ENCODE measurements at places on chromosomes 6 and 20. TPM values are rescaled to one million over a fixed set of nuclear protein-coding genes. Genes with fewer than 3 reads are reported as not detected.

DNA sequence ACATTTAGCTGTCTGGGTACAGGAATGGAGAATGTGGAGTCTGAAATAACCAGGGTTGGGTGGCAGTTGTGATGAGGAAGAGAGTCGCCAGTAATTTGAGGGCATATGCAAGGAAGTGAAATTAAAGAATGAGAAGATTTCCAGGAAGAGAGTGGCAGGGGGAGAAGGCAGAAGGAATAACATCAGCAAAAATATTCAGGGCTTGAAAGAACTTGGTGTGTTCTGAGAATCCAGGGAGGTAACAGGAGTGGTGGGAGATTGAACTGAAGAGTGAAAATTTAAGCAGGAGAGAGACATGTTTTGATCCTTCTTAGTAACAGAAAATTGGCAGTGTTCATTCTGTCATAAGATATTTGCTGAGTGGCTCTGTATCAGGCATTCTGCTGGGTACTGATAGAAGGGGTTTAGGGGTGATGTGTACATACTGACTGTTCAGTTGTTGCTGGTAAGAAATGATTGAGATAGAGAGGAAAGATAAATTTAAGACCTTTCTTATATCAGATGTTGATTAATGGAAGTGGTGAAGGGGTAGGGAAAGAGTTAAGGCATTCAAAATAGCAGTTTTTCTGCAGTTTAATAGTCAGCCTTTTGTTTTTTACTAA, 54.7 kb downstream of the PHF20 start:
- DNase-seq: no peak

GRCh38 chr6:166492092-166492741, 94.3 kb downstream of the RAMACL start:
- no peak for DNase-seq

DNA sequence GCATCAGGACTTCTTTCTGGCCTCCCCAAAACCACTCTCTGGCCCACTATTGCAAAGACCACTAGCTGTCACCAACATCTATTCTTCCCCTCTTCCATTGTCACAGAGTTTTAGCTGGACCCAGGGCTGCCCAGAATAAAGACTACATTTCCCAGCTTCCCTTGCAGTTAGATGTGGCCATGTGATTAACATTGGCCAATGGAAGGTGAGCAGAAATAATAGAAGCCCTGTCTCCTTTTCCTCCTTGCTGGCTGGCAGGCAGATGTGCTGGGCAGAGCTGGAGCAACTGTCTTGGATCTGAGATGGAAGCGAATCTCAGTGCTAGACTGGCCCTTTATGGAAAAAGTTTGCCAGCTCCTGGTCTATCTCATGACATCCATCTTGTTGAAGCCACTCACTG, 97.0 kb downstream of the KCNB1 start:
- no peak for DNase-seq

- no peak for DNase-seq
These were observed 104.2 kb upstream of the PDE10A start for GRCh38 chr6:165767228-165767627.

- peak; percentile 50 for DNase-seq
These were observed 188.8 kb downstream of the BACH2 start for GRCh38 chr6:90107771-90108282.

GRCh38 chr6:154112181-154112809, 73.3 kb downstream of the OPRM1 start:
- no peak for DNase-seq

- no peak for DNase-seq
These were observed 22.4 kb upstream of the CALHM6 start for GRCh38 chr6:116438590-116439448.

DNA sequence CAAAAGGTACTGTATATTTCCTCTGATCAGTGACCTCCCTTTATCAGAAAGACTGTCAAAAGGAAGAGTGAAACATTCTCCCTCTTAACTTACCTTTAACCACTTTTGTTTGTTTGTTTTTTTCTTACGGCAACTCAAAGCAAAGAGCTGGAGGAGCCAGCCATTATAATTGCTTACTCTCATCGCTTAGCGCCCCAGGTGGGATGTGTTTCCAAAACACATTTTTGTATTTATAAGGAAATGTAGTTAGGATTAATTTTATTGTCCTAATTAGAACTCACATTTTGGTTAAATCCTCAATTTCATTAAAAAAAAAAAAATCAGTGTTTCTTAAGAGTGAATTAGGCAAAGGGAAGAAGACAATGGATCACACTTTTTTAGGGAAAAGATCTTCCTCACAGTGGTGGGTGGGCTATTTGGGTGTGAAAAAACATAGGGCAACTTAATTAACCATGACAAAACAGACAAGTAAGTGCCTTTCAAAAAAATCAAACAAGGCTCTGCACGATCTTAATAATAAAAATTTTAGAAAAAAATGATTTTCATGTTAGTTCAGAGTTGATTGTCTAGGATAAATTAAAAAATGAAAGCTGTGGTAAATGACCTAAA, 1.2 kb upstream of the PHACTR2 start:
- no peak for DNase-seq

GRCh38 chr6:56840467-56841380, 114.2 kb upstream of the BEND6 start:
- DNase-seq: no peak

- DNase-seq: peak; percentile 69
These were observed 62.9 kb downstream of the MRPL14 start for GRCh38 chr6:44064089-44064947.

GRCh38 chr6:44797746-44798145, 410.2 kb downstream of the CDC5L start:
- DNase-seq: no peak

- DNase-seq: no peak
These were observed 192.5 kb downstream of the COL9A1 start for GRCh38 chr6:70110126-70111022.

DNA sequence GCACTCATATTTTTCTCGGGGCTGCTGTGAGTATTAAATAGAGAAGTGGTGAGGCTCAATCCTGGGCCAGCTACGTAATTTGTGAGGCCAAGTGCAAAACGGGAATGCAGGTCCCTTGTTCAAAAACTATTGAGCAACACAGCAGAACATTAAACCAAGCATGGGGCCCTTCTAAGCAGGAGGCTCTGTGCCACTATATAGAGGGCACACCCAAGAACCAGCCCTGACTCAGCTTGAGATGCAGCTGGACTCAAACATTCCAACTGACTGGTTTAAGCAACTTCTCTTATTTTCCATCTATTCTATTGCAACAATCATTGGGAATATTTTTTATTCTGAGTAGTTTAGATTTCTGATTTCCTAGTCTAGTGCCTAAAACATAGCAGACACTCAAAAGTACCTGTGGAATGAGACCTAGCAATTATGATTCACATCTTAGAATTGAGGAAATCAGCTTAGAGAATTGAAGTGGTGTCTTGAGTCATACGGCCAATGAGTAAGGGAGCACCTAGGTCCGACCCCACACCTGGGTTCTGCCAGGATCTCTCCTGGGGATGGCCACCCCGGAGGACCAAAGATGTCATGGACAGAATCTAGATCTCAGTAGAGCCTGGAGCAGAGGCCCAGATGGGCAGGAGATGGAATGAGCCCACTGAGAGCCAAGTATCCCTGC, 1.3 kb downstream of the SIRPB2 start:
- DNase-seq: no peak

DNA sequence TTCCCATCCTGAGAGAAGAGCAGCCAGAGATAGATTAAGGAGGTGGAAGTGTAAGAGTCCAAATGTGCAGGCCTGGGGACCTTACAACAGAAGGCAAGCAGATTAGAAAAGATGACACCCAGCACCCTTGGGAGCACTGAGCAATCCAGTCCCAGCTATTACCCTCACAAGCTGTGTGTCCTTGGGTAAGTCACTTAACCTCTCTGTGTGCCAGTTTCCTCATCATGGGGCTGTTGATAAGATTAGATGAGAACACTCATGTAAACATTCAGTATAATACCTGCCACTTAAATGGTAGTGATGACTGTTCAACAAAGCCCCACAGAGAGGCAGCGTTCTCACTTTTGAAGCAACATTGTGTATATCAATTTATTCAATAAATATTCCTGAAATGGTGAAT, 114.8 kb upstream of the CST7 start:
- no peak for DNase-seq

GRCh38 chr6:118780668-118781067, 113.3 kb upstream of the ASF1A start:
- no peak for DNase-seq

DNA sequence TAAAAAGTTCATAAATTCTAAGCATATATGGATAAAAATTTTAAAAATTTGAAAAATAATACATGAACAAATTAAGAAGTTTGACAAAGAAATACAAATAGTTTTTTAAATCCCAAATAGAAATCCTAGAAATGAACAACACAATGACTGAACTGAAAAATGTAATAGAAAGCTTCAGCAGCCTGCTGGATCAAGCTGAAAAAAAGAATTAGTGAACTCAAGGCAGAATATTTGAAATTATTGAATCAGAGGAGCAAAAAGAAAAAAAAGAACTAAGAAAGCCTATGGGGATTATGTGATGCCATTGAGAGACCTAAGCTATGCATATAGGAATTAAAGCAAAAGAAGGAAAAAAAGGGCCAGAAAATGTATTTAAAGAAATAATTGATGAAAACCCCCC, 39.9 kb upstream of the TFB1M start:
- DNase-seq: no peak

DNA sequence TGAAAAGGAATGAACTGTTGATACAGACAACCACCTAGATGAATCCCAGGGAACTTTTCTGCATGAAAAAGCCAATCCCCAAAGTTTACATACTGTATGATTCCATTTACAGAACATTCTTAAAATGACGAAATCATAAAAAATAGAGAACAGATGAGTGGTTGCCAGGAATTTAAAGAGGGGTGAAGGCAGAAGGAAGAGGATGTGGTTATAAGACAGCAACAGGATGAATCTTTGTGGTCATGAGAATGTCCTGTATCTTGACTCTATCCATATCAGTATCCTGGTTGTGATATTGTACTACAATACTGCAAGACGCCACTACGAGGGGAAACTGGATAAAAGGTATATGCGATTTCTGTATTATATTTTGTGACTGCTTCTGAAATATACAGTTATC, 70.1 kb upstream of the EMILIN3 start:
- no peak for DNase-seq

- no peak for DNase-seq
These were observed 545.4 kb upstream of the FLRT3 start for GRCh38 chr20:14882846-14883245.

- DNase-seq: peak; percentile 33
These were observed 1.4 kb downstream of the SRC start for GRCh38 chr20:37347347-37347823.

- DNase-seq: no peak
These were observed 692.9 kb downstream of the QKI start for GRCh38 chr6:164107297-164107995.

DNA sequence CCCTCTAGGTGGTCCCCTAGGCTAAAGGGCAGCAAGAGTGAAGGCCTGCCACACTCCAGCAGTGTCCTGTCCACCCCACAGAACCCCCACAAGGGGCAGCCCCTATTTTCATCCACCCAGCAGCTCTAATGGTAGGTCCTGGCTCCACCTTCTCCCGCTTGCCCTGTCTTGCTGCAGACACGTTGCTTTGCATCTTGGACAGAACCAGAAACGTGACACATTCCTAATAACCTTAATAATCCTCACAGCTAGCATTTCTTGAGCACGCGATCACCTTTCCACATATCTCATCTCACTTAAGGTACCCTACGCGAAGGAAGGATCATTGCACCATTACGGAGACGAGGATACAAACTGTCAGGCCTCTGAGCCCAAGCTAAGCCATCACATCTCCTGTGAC, 11.7 kb upstream of the SLC22A23 start:
- DNase-seq: no peak

DNA sequence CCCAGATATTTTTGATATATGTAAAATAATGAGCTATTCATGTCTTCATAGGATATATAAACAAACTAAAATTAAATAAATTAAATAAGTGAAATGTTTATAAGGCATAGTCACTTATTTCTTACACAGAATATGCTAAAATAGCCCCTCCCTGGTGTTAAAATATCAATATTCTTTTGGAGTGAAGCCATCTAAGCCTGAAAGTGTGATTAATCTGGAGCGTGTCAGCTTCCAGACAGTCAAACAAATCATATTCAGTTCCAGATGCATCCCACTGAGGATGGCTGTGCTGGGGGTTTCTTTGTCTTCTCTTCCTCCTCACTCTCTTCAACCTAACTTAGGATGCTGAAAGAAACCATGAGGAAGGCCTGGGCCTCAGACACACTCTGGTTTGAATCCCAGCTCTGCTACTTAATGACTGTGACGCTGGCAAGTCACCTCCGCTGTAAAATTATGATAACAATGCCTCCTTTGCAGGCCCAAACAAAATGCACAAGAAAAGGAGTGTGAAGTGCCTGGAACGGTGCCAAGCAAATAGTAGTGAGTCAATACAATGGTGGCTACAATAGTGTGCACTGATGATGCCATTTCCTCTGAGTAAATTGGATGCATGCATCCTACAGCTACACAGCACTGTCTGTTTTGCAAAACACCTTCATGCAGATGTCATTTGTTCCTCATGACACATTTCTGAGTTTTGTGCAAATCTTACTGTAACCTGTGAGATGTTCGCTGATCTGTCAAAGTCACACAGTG, 161.4 kb downstream of the FOXC1 start:
- DNase-seq: no peak

- peak; percentile 75 for DNase-seq
These were observed 10.4 kb upstream of the ABHD16B start for GRCh38 chr20:63850689-63851547.

GRCh38 chr20:46433051-46433450, 26.6 kb upstream of the ELMO2 start:
- DNase-seq: no peak

GRCh38 chr6:106108129-106108528, 22.0 kb downstream of the PRDM1 start:
- no peak for DNase-seq

DNA sequence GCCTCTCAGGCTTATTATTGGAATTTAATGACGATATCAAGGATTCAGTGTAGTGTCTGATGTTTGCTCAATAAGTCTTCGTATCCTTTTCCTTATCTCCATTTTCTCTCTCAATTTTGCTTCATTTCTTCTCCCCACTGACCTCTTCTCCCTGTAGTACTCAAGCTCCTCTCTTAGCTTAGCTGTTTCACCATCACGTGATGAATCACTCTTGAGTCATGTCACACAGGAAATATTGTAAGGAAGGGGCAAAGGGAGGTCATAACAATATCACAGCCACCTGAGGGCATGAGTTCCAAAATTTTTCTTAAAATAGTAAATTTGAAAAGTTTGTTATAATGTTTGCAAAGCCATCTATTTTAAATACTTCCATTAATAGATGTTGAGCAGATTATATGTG, 392.2 kb upstream of the MARCKS start:
- no peak for DNase-seq

- no peak for DNase-seq
These were observed 138.1 kb upstream of the RPS6KA2 start for GRCh38 chr6:166765234-166765541.

GRCh38 chr6:109348226-109348625, 34.0 kb downstream of the CD164 start:
- no peak for DNase-seq

- peak; percentile 37 for DNase-seq
These were observed 170.5 kb upstream of the CST7 start for GRCh38 chr20:24778585-24779031.

ANGPT4 gene
- 0.06 TPM for total RNA-seq

PRL gene
- total RNA-seq: not detected

SOX18 gene
- total RNA-seq: 0.39 TPM

COL19A1 gene
- total RNA-seq: 0.10 TPM

STK4 gene
- total RNA-seq: 149 TPM

SLC22A7 gene
- total RNA-seq: not detected

IL20RA gene
- not detected for total RNA-seq

DDX39B gene
- 569 TPM for total RNA-seq

GPLD1 gene
- total RNA-seq: 0.16 TPM

Data from activated naive CD4-positive, alpha-beta T cell treated with anti-CD3 and anti-CD28 coated beads, Interleukin-2, amount 50 U/mL, for 72 hours (primary cell).